ENCODE measurements at places on chromosomes 11 and 22. TPM values are rescaled to one million over a fixed set of nuclear protein-coding genes. Genes with fewer than 3 reads are reported as not detected.

DNA sequence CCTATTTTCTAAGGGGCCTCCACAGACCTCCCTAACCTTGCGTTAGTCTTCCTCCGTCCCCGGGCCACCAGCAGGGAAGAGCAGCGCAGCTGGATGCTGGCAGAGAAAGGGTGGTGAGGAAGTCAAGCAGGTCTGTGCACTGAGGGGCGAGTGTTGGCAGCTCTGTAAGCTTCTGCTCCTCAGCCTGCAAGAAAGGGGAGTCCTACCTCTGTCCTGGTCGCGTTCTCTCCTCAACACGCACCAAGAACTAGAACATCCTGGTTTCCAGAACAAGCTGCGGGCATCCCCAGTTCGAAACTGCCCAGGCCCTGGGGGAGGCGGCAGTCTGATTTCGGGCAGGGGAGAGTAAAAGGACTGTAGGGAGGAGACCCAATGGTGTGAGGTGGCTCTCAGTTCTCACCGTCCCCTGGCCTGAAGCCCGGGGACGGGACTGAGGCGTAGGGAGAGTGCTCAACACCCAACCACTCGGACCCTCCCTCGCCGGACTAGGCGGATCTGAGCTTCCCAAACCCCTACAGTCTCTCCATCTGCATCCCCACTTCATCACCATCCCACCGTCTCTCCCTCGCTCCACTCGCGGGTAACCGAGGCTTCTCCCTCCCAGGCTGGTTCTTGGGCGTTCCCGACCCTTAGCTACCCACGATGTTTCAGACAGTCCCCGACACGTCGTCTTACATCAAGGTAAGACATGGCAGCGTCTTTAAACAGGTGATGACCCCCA lies 7.7 kb upstream of the FLI1 start:
- DNase-seq: no peak

SLC5A1 gene
- not detected for total RNA-seq

DNA sequence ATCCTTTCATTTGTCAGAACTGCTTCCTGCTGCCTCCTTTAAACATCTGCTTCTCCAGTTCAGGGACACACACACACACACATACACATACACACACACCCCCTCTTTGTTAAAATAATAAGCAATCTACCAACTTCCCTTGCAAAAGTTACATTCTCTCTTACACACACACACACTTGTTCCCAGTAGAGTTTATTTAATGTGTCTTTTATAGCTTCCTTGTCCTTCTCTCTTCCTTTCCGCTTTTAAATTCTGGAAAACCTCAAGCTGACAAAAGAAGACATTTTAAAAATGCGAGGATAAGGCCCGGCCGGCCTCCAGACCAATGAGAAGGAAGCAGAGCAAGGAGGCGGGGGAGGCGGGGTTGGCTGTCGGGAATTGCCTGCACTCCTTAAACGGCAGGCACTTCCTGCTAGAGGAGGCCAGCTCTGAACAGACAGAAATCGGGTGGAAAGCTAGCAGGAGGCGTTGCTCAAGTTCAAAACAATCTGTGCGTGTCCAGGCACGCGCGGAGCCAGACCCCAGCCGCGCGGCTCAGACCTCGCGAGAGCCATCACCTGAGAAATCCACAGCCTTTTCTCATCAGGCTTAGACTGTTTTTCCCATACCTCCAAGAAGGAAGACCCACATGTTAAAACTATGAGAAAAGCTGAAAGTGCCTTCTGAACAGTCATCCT lies 99.9 kb downstream of the MAML2 start:
- peak; percentile 98 for DNase-seq

GRCh38 chr11:46711303-46711702 lies 7.7 kb upstream of the F2 start:
- DNase-seq: no peak

GRCh38 chr11:118156531-118157185 lies 4.0 kb upstream of the SCN4B start:
- no peak for DNase-seq

TMEM41B gene
- total RNA-seq: 28.8 TPM

DNA sequence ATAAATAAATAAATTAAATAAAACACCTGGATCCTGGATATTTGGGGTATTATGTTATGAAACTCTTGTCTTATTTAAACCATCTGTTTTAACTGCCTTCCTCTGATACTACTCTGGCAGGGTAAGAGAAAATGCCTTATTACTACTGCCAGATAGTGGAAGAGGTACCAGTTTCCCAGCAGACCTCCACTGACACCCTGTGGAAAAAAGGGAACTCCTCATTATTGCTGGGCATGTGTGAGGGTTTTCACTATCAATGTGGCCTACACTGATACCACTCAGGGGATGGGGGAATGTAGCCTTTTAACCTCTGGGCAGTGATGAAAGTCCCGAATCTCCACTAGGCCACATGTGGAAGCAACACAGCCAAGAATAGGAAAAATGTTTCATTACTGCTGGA lies 121.0 kb downstream of the LUZP2 start:
- DNase-seq: no peak

GRCh38 chr22:45238076-45238956 lies 2.4 kb downstream of the KIAA0930 start:
- DNase-seq: no peak

DNA sequence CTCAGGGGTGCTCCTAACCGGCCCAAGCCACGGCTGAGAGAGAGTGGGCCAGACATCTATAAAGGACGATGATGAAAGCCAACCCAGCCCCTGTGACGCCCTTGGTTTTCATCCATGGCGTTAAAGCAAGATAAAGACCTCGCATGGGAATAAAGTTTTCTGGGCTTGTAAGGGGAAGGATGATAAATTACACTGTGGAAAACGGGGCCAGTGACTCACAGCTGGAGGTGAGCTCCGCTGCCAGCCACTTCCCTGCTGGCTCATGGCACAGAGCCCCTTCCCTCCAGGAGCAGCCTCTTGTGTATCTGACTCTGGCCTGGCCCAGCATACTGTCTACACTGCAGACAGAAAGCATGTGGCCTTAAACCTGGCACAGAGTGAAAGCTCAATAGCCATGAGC lies 503.2 kb upstream of the B3GAT1 start:
- DNase-seq: peak; percentile 83

- no peak for DNase-seq
Measured at GRCh38 chr11:19872512-19873145, 160.0 kb downstream of the NAV2 start.

PYGM gene
- 12.9 TPM for total RNA-seq

- DNase-seq: no peak
Measured at GRCh38 chr11:112564228-112564955, 303.7 kb upstream of the PLET1 start.

GRCh38 chr22:49433717-49434611 lies 393.7 kb downstream of the BRD1 start:
- no peak for DNase-seq

DNA sequence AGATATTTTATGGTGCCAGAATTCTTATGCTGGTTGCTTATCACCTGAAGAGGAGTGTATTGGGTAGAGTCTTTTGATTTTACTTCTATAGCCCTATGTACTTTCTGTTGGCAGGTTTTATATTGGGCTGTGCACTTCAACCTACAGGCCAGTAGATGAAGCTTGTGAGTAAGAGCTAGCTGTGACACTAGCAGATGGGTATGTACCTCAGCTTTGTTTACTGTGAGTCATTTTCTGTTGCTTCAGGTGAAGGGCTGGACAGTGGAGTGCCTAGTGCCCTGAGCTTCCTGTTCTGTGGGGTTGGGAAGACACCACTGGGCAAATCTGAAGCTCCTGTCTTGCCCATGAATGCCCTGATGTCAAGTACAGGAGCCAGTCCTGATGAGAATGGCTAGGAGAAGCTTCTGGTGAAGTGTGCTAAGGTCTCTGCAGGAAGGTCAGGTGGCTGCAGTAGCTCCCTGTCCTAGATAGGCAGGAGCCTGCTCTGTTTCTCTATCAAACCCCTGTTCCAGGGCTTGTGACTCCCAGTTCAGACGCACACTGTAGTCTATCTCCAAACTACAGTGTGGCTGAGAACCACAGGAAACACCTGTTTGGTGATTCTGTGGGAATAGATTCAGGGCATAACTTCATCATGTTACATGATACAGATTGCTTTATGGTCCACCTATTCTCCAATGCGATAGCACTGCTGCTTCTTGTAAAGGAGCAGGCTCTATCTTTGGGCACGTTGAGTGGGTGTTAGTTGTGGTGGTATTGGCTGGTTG lies 755.7 kb downstream of the KCNA4 start:
- no peak for DNase-seq

SHANK3 gene
- 48.6 TPM for total RNA-seq

C11orf87 gene
- total RNA-seq: not detected

GRCh38 chr11:1520663-1521267 lies 34.2 kb upstream of the MOB2 start:
- DNase-seq: no peak
